ENCODE measurements at places on chromosomes 2 and 18. TPM values are rescaled to one million over a fixed set of nuclear protein-coding genes. Genes with fewer than 3 reads are reported as not detected.

The SPP2 gene
- not detected for total RNA-seq

The FAM161A gene
- 2.7 TPM for total RNA-seq

The HTR2B gene
- total RNA-seq = not detected

The GCG gene
- not detected for total RNA-seq

The RBKS gene
- total RNA-seq = 3.4 TPM

- DNase-seq = no peak
Observed at GRCh38 chr2:206982360-206982955, 43.1 kb downstream of the CPO start.

DNA sequence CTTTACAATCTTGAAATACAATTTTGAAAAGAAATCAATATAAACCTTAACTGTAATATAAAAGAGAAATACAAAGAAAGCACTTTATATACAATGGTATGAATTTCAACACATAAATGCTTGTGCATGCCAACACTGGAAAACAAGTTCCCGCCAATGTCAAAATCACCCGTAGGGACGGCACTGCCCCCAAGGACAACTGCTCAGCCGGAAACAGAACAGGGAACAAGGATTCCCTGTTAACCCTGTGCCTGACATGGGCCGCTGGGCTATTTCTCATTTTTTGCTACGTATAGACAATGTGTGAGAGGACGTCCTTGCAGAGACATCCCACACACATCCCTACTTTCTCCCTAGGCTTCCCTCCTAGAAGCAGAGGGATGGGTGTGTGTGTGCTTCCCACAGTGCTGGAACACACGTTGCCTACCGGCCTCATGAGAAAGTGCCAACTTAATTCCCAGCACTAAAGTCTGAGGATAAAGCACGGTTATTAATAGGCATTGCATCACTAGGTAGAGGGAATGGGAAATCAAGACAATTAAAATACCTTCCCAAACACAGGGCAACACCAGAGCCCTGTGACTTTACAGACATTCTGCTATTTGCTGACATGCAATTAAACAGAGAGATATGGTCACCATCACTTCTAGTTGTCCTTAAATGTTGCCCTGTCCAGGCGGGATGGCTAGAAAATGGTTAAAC is 14.4 kb downstream of the AFG3L2 start:
- DNase-seq = no peak

GRCh38 chr2:68039317-68039716 is 23.5 kb downstream of the C1D start:
- DNase-seq = no peak

DNA sequence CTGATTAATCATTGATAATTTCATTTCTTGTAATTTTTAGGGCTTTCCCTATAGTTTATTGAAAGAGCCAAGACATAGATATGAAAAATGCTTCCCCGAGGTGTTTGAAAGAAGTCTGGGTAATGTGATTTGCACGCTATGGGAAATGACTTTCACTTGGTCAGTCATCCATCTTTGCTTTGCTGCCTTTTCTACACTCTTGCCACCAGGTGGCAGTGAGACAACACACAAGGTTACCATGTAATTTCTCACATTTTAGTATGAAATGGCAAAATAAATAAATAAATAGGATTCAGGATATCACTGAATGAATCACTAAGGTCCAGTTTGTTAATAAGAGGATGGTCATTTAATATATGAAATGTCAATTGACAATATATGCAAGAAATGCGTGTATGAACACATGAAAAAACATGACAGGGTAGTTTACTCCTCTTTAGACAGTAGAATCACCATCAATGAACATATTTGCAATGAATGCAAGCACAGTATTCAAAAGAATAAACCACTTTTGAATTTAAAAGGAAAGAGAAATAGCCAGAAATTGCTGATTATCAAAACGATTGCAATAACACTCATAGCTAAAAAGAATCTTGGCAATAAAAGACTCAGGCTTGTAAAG is 52.2 kb upstream of the KCNH7 start:
- peak; percentile 25 for DNase-seq

GRCh38 chr2:121287146-121287798 is 2.3 kb upstream of the TFCP2L1 start:
- DNase-seq = no peak

GRCh38 chr2:229111744-229112143 is 159.3 kb downstream of the PID1 start:
- DNase-seq = no peak

DNA sequence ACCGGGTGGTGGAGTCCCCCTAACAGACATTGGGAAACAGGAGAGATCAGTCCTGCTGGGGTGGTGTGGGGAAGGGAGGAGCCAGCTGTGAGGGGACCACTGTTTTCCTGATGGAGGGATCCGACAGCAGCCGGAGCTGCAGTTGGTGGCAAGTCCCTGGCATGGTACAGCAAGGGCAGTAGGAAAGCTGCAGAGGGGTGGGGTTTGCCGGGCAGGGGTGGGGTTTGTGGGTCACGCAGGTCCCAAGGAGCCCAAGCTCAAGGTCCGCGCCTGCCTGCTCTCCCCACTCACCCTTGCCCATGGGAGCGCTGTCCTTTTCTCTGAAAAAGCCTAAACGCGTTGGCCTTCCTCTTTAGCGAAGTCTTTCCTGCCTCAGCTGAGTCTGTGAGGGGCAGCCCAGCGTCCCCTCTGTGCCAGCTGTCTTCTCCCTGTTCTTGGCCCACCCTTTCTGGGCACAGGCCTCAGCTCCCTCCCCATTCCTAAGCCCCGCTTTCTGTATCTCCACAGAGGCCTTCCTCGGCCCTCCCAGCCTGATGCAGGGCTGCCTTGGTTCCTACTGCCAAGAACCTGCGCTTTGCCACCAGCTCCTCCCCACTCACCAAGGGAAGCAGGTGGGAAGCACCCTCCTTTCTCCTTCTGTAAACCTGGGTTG is 29.3 kb upstream of the INHBB start:
- DNase-seq = no peak

DNA sequence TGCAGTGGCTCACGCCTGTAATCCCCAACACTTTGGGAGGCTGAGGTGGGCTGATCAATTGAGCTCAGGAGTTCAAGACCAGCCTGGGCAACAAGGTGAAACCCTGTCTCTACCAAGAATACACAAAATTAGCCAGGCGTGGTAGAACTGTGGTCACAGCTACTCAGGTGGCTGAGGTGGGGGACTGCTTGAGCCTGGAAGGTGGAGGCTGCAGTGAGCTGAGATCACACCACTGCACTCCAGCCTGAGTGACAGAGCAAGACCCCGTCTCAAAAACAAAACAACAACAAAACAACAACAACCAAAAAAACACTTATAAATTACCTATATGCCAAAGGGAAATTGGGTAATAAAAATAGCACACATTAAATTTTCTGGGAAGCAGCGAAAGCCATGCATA is 141.6 kb downstream of the HDAC4 start:
- DNase-seq = no peak

DNA sequence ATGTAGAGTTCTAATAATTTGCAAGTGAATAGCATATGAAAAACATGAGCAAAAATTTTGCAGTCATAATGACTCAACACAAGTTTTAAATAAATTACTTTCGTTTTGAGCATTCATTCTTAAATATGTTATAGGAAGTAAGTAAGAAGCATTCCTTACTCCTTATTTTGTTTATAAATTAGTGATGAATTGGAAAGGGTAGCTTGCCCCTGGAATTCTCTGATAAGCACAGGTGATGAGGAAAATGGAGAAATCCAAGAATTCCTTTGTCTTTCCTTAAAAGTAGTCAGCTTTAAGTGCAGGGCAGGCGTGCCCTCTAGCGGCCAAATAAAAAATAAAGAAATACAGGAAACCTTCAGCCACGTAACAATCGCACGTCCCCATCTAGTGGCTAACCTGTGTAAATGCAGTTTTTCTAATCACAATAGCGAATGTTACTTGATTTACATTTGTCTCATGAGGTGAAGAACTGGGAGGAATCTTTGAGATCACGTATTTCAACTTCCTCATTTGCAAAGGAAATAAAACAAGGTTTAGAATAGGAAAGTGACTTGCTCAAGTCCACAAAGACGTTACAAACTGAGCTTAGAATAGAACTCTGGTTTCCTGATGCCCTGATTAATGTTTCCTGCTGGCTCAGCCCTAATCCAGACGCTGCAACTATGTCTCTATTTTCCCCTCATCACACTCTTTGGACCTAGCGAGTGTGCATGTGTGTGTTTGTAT is 47.2 kb upstream of the ZNG1B start:
- peak; percentile 79 for DNase-seq

- DNase-seq = no peak
Observed at GRCh38 chr2:160907738-160908137, 252.5 kb upstream of the TANK start.

- no peak for DNase-seq
Observed at GRCh38 chr2:3585261-3586109, 9.4 kb upstream of the COLEC11 start.

GRCh38 chr2:213161759-213162515 is 10.5 kb upstream of the IKZF2 start:
- no peak for DNase-seq

- DNase-seq = peak; percentile 77
Observed at GRCh38 chr2:109238580-109238979, 109.6 kb downstream of the SH3RF3 start.

DNA sequence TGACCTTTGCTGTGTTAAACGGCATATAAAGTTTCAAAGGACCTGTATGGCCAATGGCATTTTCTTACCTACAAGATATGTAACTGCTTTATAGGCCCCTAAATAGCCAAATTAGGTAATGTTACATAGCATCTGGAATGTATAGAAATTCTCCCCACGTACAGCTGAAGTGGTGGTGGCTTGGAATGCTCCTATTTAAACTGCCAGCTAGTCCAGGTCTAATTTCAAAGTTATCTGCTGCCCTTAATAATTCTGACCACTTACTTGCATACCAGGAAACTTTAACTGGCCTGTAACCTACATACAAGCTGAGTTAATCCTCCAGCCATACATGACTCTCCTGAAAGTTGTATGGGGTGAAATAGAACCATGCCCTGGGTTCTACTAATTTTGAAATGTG is 1.3 kb downstream of the KIAA2012 start:
- DNase-seq = no peak

GRCh38 chr18:22499421-22499820 is 81.7 kb upstream of the CTAGE1 start:
- no peak for DNase-seq

- peak; percentile 51 for DNase-seq
Observed at GRCh38 chr2:37676274-37676673, 4.8 kb upstream of the CDC42EP3 start.

- no peak for DNase-seq
Observed at GRCh38 chr2:238853721-238854120, 5.8 kb downstream of the TWIST2 start.

DNA sequence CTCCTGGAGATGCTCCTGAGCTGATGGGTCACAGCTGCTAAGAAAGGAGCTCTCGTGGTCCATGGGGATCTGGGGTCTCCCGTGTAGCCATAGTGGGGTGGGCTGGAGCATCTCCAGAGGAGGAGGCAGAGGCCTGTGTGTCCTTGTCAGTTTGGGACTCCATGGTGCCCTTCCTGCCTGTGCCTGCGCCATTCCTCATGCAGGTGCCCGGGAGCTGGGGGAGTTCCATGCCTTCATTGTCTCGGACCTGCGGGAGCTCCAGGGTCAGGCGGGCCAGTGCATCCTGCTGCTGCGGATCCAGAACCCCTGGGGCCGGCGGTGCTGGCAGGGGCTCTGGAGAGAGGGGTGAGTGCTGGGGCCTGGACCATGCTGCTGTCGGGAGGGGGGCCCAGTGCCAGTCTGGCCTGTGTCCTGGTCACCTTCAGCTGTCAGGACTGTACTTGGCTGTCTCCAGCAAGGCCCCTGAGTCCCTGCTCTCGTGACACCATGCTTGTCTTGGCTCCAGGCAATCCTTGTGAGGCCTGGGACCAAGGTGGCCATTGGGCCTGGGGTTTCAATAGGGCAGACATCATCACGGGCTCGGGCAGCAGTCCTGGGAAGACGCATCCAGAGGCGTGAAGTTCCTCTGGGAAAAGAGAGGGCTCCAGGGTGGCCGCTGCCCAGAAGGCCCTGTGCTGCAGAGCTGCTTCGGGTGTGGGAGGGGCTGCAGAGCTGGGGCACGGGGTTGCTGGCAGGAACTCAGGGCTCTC is 7.3 kb downstream of the CAPN10 start:
- DNase-seq = no peak

DNA sequence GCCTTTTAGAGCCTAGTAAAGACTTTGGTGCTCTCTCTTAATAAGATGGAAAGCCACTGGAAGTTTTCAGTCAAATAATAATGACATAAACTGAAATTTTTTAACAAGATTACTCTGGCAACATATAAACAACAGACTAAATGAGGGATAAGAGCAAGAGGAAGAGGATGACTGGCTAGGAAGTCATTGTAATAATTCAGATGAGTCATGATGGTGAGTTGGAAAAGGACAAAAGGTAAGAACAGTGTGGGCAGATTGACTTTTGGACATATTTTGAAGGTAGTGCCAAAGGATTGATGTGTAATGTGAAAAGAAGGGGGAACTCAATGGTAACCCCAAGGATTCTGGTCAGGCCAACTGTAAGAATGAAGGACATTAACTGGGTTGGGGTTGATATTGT is 310.3 kb downstream of the NOL4 start:
- DNase-seq = peak; percentile 22

DNA sequence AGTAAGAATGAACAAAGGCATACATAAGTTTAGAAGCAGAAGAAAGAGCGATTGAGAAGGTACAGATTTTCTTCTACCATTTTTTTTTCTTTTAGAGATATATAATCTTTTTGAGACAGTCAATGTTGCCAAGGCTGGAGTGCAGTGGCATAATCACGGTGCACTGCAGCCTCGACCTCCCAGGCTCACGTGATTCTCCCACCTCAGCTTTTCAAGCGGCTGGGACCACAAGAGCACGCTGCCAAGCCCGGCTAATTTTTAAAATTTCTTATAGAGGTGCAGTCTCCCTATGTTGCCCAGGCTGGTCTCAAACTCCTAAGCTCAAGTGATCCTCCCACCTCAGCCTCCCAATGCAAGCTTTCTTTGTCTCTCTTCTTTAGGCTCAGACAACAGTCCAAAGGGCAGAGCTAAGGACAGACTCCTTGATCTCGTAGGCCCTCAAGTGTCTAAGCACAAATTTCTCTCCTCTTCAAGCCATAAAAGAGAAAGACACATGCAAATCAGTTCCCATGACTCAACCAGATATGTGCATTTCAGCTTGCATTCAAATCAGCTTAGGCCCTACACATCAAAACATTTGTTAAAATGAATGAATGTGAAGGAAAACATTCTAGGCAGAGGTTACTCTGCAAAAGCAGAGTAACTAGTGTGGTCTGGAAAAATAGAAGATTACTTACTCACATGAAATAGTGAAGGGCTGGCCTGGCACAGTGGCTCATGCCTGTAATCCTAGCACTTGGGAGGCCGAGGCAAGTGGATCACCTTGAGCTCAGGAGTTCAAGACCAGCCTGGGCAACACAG is 18.0 kb downstream of the ITSN2 start:
- no peak for DNase-seq
